ENCODE measurements at places on chromosomes 5 and 9.
A peak's percentile ranks its signal among the peaks of the same experiment; 100 is the strongest.

- DNase-seq: no peak
- no peaks in the 10 kb centered on the region for H3K36me3 ChIP-seq
- H3K27ac ChIP-seq: no peak within 1 kb of the TSS
- H3K4me3 ChIP-seq: no peak within 1 kb of the TSS
- H3K27me3 ChIP-seq: peaks cover 20% of the 10 kb centered on the region
Measured at GRCh38 chr5:41510176-41510831, at the start of gene PLCXD3. Gene PLCXD3, minus strand, starts transcription at chr5:41510601. Its CDS starts 75 bp downstream, at chr5:41510526.

DNA sequence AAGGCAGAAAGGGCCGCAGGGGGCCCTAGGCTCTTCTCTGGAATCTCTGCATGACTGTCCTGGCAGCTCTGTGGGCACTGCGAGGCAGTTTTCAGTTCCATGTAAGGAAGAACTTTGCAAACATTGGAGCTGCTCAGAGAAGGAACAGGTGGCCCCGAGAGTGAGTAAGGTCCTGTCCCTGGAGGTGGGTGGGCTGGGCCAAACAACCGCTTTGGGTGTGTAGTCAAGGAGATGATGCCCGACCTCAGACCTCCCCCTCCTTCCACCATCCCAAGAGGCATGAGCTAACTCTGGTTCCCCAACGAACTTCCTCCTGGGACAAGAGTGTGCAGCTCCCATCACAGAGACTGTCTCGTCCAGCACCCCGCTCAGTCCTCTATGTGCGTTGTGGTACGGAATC lies 20.5 kb downstream of the CSF1R start:
- peaks cover 25% of the 10 kb centered on the region for H3K27me3 ChIP-seq
- H3K27ac ChIP-seq: no peak overlapping the region
- H3K36me3 ChIP-seq: no peaks in the 10 kb centered on the region
- DNase-seq: no peak
- no peak overlapping the region for H3K4me3 ChIP-seq

GRCh38 chr9:104586496-104587180 lies 12.6 kb downstream of the OR13C5 start:
- H3K27me3 ChIP-seq: no peaks in the 10 kb centered on the region
- H3K4me1 ChIP-seq: no peaks in the 10 kb centered on the region
- no peak overlapping the region for H3K4me3 ChIP-seq
- H3K27ac ChIP-seq: no peak overlapping the region

DNA sequence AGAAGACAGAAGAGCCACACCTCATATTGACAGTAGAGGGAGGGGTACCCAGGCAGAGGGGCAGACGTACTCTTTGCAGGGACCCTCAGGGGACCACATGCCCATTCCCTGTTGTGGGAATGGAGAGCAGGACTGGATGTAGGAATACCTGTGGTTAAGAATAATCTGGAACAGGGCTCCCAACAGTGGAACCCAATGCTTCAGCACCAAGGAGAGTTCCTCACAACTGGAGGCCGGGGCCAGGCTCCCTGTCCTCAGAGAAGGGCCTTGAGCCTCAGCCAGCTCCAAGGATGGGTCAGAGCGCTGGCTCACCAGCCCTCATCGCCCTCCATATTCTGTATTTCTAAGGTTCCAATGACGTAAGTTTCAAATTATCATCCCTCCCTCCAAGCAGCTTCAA lies 7.4 kb upstream of the SHC3 start:
- H3K4me3 ChIP-seq: no peak overlapping the region
- DNase-seq: no peak
- no peaks in the 10 kb centered on the region for H3K36me3 ChIP-seq
- peaks cover 23% of the 10 kb centered on the region for H3K27me3 ChIP-seq
- H3K4me1 ChIP-seq: no peaks in the 10 kb centered on the region

GRCh38 chr5:115298811-115299210 lies 2.4 kb upstream of the CCDC112 start:
- no peak overlapping the region for H3K27ac ChIP-seq
- DNase-seq: no peak
- H3K27me3 ChIP-seq: peaks cover 3% of the 10 kb centered on the region
- H3K4me1 ChIP-seq: peaks cover 7% of the 10 kb centered on the region
- H3K36me3 ChIP-seq: no peaks in the 10 kb centered on the region
- H3K4me3 ChIP-seq: no peak overlapping the region

- H3K4me1 ChIP-seq: no peaks in the 10 kb centered on the region
- no peaks in the 10 kb centered on the region for H3K36me3 ChIP-seq
- no peak for DNase-seq
Measured at GRCh38 chr5:95777441-95777840, 45.1 kb downstream of the GLRX start.

GRCh38 chr9:136625101-136626065 lies 37.3 kb upstream of the EGFL7 start:
- no peak overlapping the region for H3K27ac ChIP-seq
- DNase-seq: no peak
- H3K4me3 ChIP-seq: no peak overlapping the region
- no peaks in the 10 kb centered on the region for H3K27me3 ChIP-seq
- H3K36me3 ChIP-seq: no peaks in the 10 kb centered on the region

DNA sequence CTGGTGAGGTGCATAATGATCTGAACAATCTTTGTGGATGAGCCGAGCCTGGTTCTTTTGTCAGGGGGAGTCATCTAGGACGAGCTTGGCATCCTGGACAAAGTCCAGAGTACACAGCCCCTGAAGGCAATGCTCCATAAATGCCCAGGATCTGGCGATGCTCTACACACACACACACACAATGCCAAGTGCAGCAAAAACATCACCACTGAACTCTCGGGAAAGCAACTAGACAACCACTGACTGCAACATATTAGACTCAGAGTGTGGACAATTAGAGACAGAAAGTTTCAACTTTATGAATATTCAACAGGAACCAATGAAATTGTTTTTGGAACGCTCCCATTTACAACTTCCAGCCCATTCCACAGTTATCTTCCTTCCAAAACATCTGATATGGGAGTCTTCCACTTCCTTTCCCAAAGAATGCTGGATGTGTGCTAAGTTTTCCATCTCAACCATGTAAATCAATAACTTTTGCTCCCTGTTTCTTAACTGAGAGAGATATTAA lies 227.6 kb upstream of the ANKRD55 start:
- no peak overlapping the region for H3K27ac ChIP-seq
- peaks cover 3% of the 10 kb centered on the region for H3K27me3 ChIP-seq
- H3K36me3 ChIP-seq: no peaks in the 10 kb centered on the region
- no peak overlapping the region for H3K4me3 ChIP-seq
- DNase-seq: no peak
- H3K4me1 ChIP-seq: peaks cover 2% of the 10 kb centered on the region

GRCh38 chr9:13358128-13358527 lies 78.6 kb upstream of the MPDZ start:
- H3K27ac ChIP-seq: no peak overlapping the region
- H3K36me3 ChIP-seq: no peaks in the 10 kb centered on the region
- no peak for DNase-seq
- no peaks in the 10 kb centered on the region for H3K4me1 ChIP-seq

- no peak overlapping the region for H3K27ac ChIP-seq
- H3K4me1 ChIP-seq: no peaks in the 10 kb centered on the region
- no peak overlapping the region for H3K4me3 ChIP-seq
- H3K36me3 ChIP-seq: no peaks in the 10 kb centered on the region
- no peak for DNase-seq
- no peaks in the 10 kb centered on the region for H3K27me3 ChIP-seq
Measured at GRCh38 chr5:150765011-150765798, 6.4 kb upstream of the DCTN4 start.

DNA sequence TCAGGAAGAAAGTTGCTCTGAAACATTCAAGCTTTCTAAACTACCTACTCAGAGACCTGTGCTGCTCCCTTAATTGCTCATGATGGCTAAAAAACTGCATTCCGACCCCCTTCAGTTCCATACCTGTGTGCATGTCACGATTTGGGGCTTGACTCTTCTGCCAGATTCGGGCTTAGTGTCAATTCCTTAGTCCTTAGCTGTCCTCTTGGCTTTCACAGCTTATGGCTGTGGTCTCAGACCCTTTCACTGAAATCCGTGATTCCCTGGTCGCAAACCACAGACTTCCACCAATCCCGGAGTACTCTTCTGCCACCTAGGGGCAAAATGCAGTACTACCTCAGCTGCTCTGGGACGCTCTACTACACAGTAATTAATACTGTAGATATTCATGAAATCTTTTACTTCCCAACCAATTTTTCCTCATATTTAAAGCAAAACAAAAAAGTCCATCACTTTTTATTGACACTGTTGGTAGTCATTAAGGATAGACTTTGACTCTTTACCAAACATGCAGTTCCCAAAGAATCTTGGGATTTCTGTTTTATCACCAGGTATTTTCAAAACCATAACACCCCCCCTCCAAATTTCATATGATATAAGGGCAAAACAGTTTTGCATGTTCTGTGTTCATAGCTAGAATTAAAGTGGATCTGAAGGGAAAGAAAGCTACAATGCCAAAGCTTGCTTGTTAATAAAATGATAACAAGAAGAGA lies 617.4 kb downstream of the SLCO4C1 start:
- H3K27ac ChIP-seq: no peak overlapping the region
- no peak for DNase-seq
- H3K4me3 ChIP-seq: no peak overlapping the region
- no peaks in the 10 kb centered on the region for H3K4me1 ChIP-seq

- no peaks in the 10 kb centered on the region for H3K27me3 ChIP-seq
- DNase-seq: no peak
- H3K27ac ChIP-seq: no peak overlapping the region
- H3K4me3 ChIP-seq: no peak overlapping the region
Measured at GRCh38 chr9:93290495-93291434, 106.8 kb downstream of the WNK2 start.

- H3K27ac ChIP-seq: no peak overlapping the region
- no peaks in the 10 kb centered on the region for H3K27me3 ChIP-seq
- peaks cover 17% of the 10 kb centered on the region for H3K4me1 ChIP-seq
- H3K36me3 ChIP-seq: no peaks in the 10 kb centered on the region
- no peak for DNase-seq
Measured at GRCh38 chr9:20490246-20490834, 132.0 kb downstream of the MLLT3 start.

DNA sequence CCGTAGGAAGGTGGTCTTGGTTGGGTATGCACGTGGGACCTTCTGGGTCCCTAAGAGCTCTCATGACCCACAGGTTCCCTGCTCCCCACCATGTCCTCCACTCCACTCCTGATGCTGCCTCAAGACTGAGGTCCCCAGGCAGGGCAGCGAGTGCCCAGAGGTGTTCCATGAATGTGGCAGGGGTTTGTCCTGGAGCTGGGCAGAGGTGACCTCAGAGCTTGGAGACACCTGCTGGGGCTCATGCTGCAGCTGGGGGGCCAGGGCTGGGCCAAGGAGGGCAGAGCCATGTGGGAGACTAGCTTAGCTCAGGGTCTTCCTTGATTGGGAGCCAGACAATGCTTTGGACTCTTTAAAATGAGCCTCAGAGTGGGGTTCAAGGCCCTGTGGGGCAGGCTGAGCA lies 74.0 kb upstream of the PITX1 start:
- no peaks in the 10 kb centered on the region for H3K4me1 ChIP-seq
- no peak for DNase-seq
- H3K27me3 ChIP-seq: no peaks in the 10 kb centered on the region
- H3K36me3 ChIP-seq: no peaks in the 10 kb centered on the region
- H3K27ac ChIP-seq: no peak overlapping the region

DNA sequence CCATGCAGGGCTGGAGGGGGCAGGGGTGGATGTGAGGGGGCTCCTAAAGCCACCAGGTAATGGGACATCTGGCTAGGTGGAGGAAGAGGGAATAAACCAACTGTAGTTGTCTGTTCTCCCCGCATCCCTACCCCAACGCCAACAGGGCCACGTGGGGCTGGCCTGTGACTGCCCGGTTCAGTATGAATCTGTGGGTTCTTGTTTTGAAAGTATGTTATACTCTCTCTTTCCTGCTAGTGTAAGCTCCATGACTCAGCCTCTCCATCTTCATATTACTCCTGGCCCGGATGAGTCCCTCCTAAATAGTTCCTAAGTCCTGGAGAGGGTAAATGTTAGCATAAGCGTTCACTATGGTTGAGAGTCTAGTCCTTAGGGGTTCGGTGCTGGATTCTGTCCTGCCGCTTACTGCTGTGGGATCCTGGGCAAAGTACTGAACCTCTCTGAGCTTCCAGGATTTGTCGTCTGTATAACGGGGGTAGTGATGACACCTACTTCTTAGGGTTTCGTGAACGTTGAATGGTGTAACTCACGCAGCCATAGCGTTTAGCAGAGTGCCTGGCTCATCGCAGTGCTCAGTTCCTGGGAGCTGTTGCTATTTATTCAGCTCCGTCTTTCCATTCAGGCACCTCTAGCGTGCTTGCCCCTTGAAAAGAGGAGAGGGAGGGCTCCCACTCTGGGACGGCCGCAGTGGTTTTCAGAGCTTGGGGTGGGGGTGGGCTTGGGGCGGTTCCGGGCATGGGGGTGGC lies 28.8 kb downstream of the LHX2 start:
- H3K27ac ChIP-seq: no peak overlapping the region
- H3K27me3 ChIP-seq: peaks cover 2% of the 10 kb centered on the region
- H3K4me1 ChIP-seq: no peaks in the 10 kb centered on the region
- DNase-seq: no peak
- H3K4me3 ChIP-seq: no peak overlapping the region

GRCh38 chr9:18473652-18474279 lies at the start of gene ADAMTSL1:
Gene ADAMTSL1, plus strand, starts transcription at chr9:18474153. Its CDS starts 80 bp downstream, at chr9:18474233.
- H3K27ac ChIP-seq: no peak within 1 kb of the TSS
- no peaks in the 10 kb centered on the region for H3K4me1 ChIP-seq
- no peak within 1 kb of the TSS for H3K4me3 ChIP-seq
- no peaks in the 10 kb centered on the region for H3K36me3 ChIP-seq
- DNase-seq: no peak
- no peaks in the 10 kb centered on the region for H3K27me3 ChIP-seq

GRCh38 chr9:80605793-80606192 lies 1034.0 kb downstream of the TLE4 start:
- H3K27me3 ChIP-seq: no peaks in the 10 kb centered on the region
- H3K36me3 ChIP-seq: no peaks in the 10 kb centered on the region
- H3K4me1 ChIP-seq: no peaks in the 10 kb centered on the region

DNA sequence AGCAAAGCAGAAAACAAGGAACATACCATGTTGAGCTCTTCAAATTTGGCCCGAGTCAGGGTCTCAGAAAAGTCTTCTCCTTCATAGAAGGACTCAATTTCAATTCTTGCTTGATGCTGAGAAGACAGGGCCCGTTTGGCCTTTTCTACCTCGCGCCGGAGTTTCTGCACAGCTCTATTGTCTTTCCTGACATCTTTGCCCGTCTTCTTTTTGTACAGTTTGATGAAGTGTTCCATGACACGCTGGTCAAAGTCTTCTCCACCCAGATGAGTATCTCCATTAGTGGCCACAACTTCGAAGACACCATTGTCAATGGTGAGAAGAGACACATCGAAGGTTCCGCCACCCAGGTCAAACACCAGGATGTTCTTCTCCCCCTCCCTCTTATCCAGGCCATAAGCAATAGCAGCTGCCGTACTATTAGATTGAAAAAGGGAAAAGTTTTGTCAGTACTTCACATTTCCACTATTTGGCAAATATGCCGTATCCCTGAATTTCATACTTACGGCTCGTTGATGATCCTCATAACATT lies 2.2 kb downstream of the HSPA5 start:
- peaks cover 4% of the 10 kb centered on the region for H3K36me3 ChIP-seq
- H3K27ac ChIP-seq: no peak overlapping the region
- no peaks in the 10 kb centered on the region for H3K27me3 ChIP-seq
- H3K4me3 ChIP-seq: peak overlapping the region; percentile 0
- no peak for DNase-seq

All from T-cell (primary cell).